ENCODE measurements at places on chromosomes 1 and 21.

DNA sequence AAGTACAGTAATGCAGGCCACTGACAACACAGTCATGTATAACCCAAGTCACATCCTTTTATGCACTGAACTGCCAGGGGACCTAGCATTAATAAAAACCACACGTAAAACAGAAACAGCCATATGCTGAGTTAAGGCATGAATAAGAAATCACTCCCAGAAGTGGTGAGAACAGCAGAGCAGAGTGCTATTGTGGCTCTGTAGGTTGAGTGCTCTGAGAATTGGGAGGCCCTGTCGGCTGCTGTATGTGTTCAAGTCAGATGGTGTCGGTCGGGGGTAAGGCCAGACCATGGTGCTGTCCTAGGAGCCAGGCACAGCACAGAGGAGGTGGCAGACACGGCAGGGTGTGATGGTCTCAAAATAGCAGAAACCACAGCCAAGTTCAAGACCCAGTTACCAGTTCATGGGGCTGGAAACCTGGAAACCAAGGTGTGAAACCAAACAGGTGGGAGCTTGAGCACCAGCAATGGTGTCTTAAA is 126.6 kb upstream of the COA6 start:
- no peak for DNase-seq

DNA sequence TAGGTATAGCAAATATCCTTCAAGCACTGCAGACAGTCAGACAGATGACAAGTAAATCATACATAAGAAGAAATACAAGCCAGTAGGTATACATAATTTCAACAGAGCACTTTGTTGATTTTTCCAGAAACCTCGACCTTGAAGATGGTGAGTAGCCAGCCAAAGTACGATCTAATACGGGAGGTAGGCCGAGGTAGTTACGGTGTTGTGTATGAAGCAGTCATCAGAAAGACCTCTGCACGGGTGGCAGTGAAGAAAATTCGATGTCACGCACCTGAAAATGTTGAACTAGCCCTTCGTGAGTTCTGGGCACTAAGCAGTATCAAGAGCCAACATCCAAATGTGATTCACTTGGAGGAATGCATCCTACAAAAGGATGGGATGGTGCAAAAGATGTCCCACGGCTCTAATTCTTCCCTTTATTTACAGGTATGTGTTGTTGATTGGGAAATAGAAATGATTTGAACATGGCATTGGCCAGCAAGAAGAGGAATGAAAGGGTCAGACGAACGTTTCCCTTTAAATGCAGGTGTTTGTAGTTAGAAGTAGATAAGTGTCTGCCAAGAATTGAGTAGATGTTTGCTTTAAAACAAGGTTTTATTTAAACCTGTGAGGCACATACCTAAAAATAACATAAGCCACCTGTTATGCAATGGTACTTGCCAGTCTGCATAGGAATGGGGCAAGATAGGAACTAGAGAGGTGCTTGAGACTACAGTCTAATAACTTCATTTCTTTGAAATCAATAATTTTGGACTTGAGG is 2.7 kb downstream of the PDIK1L start:
- no peak for DNase-seq

DNA sequence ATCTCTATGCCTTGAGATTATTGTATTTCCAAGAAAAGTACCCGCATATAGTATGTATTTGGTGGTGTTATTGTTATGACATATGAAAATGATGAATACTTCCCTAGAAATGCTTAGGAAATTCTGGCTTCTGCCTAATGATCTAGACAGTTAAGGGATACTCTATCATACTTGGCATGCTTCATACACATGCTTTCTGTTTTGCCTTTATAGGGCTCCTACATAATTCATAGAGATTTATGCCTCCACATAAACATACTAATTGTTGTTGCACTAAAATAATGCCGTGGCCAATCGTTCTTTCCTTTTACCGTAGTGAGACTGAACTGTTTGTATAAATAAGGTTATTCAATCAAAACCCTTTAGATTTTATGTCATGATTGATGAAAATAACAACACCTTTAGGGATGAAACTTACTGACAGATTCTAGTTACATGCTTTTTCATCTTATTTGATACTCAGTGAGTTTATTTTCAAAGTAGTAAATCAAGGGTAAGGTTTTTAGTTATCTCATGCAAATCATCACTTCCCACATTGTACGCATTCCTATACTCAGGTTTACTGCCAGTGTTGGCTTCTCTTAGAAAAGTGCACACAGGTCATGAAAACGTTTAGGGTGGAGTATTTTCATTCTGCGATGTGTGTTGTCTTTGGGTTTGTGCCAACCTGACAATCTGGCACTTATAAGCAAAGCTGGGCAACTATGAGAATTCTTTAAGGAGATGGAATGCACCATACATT is 40.5 kb upstream of the SCYL3 start:
- no peak for DNase-seq

- DNase-seq: no peak
Measured at GRCh38 chr21:39117440-39117970, 65.7 kb downstream of the PSMG1 start.

- DNase-seq: no peak
Measured at GRCh38 chr1:198054510-198054909, 102.3 kb upstream of the NEK7 start.

GRCh38 chr1:29424266-29424665 is 187.9 kb downstream of the PTPRU start:
- no peak for DNase-seq

- DNase-seq: no peak
Measured at GRCh38 chr1:29983321-29983720, 740.1 kb downstream of the MATN1 start.
